ENCODE measurements at places on chromosomes 5 and 9. TPM values are rescaled to one million over a fixed set of nuclear protein-coding genes. Genes with fewer than 3 reads are reported as not detected.

GRCh38 chr5:150044329-150044681 is 42.0 kb downstream of the CSF1R start:
- H3K4me1 ChIP-seq = peaks cover 9% of the 10 kb centered on the region
- H3K27me3 ChIP-seq = no peaks in the 10 kb centered on the region
- no peak overlapping the region for H3K4me3 ChIP-seq
- peaks cover 19% of the 10 kb centered on the region for H3K36me3 ChIP-seq
- H3K27ac ChIP-seq = peak overlapping the region; percentile 1

DNA sequence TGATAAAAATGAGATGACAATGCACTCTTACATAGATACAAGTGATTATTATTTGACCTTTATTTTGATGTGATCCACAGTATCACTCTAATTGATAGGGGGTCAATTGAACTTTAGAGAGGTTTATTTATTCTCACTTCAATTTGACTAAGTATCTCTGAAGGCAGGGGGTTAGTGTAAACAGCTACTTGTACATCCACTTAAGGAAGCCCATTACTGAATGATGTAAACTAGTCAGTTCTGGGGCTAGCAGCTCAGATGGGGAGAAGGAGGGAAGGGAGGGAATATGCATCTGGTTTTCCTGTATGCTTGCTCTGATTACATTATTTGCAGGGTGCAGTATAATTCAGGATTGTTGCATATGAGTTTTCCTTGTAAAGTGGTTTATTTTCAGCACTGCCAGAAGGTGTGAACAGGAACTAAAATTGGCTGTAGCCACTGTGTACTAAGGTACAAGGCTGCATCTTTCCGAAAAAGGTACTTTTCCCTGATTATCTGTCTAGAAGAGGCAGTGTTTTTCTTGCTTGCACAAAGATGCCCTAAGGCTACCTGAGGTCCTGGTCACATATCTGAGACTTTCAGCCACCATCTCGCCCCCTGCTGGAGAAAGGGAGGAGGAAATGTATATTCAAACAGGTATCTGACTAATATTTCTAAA is 51.2 kb downstream of the MRPS27 start:
- H3K4me3 ChIP-seq = no peak overlapping the region
- H3K27ac ChIP-seq = no peak overlapping the region
- H3K36me3 ChIP-seq = no peaks in the 10 kb centered on the region
- no peak for DNase-seq
- H3K4me1 ChIP-seq = no peaks in the 10 kb centered on the region

- no peak overlapping the region for H3K4me3 ChIP-seq
- no peaks in the 10 kb centered on the region for H3K27me3 ChIP-seq
- peak; percentile 62 for DNase-seq
These were observed 74.7 kb downstream of the PIK3R1 start for GRCh38 chr5:68290260-68290674.

DNA sequence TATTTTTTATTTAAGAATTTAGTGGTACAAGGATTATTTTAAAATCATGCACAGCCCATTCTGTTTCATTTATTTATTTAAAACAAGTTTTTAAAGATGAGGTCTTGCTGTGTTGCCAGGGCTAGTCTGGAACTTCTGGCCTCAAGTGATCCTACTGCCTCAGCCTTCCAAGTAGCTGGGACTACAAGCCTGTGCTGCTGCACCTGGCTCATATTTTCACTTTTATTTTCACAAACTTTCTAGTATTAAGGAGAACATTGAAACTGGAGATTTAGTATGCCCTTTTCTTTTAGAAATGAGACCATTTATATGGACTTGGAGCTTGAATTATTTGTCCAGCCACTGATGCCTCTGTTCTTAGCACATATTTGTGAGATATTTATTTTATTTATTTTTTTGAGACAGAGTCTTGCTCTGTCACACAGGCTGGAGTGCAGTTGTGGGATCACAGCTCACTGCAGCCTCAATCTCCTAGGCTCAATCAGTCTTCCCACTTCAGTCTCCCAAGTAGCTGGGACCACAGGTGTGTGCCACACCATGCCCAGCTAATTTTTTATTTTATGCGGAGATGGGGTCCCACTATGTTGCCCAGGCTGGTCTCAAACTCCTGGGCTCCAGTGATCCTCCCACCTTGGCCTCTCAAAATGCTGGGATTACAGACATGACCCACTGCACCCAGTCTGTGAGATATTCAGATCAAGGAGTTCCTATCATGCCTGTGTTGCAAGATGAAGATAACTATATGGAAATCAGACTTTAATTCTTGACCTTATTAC is 7.4 kb downstream of the DMXL1 start:
- H3K36me3 ChIP-seq = no peaks in the 10 kb centered on the region
- no peak for DNase-seq
- peaks cover 5% of the 10 kb centered on the region for H3K4me1 ChIP-seq
- no peaks in the 10 kb centered on the region for H3K27me3 ChIP-seq
- H3K27ac ChIP-seq = no peak overlapping the region
- no peak overlapping the region for H3K4me3 ChIP-seq

DNA sequence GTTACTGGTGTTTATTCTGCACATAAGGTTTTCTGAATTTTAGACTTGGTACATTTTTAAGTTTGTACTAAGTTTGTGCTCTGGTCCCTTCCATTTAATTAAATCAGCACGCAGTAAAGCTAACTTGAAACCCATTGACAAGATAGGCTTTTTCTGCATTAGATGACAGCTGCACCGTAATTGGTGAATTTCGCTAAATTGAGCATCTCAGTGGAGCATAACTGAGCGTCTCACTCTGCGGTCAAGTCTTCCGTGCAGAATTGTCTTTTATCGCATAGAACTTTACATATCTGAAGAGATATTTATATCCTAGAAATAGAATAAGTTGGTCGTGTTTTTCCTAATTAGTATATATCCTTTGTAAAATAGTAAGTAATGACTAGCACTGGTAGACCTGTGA is 4.1 kb downstream of the SUB1 start:
- no peaks in the 10 kb centered on the region for H3K27me3 ChIP-seq
- no peaks in the 10 kb centered on the region for H3K36me3 ChIP-seq
- no peak for DNase-seq
- H3K27ac ChIP-seq = no peak overlapping the region
- H3K4me1 ChIP-seq = no peaks in the 10 kb centered on the region

DNA sequence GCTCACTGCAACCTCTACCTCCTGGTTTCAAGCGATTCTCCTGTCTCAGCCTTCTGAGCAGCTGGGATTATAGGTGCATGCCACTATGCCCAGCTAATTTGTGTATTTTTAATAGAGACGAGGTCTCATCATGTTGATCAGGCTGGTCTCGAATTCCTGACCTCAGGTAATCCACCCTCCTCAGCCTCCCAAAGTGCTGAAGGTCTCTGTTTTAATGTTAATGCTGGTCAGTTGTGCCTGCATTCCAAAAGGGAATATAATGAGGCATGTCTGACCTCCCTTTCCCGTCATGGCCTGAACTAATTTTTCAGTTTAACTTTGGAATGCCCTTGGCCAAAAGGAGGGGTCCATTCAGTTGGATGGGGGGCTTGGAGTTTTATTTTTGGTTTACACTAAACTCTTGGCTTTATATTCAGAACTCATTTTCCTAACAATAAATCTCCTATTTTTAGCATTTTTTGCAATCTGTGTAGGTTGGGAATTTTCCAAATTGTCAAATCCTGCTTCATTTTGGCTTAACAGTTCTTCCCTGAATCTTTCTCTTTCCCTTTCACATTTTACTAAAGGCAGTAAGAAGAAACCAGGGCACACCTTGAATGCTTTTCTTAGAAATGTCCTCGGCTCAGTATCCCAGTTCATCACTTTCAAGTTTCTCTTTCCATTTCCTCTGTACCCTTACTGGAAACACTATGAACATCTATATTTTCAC is 1175.5 kb downstream of the MAT2B start:
- DNase-seq = no peak
- no peak overlapping the region for H3K4me3 ChIP-seq
- no peaks in the 10 kb centered on the region for H3K36me3 ChIP-seq
- no peaks in the 10 kb centered on the region for H3K27me3 ChIP-seq

GRCh38 chr5:120463991-120464626 is at the start of gene PRR16:
Gene PRR16, plus strand, starts transcription at chr5:120464300.
- peak within 1 kb of the TSS; percentile 53 for H3K4me3 ChIP-seq
- DNase-seq = peak; percentile 42
- no peaks in the 10 kb centered on the region for H3K4me1 ChIP-seq
- H3K27me3 ChIP-seq = no peaks in the 10 kb centered on the region

HBEGF gene
- 7.7 TPM for total RNA-seq
